8988T (cell line): ENCODE measurements at places on chromosomes 2 and 18.

DNA sequence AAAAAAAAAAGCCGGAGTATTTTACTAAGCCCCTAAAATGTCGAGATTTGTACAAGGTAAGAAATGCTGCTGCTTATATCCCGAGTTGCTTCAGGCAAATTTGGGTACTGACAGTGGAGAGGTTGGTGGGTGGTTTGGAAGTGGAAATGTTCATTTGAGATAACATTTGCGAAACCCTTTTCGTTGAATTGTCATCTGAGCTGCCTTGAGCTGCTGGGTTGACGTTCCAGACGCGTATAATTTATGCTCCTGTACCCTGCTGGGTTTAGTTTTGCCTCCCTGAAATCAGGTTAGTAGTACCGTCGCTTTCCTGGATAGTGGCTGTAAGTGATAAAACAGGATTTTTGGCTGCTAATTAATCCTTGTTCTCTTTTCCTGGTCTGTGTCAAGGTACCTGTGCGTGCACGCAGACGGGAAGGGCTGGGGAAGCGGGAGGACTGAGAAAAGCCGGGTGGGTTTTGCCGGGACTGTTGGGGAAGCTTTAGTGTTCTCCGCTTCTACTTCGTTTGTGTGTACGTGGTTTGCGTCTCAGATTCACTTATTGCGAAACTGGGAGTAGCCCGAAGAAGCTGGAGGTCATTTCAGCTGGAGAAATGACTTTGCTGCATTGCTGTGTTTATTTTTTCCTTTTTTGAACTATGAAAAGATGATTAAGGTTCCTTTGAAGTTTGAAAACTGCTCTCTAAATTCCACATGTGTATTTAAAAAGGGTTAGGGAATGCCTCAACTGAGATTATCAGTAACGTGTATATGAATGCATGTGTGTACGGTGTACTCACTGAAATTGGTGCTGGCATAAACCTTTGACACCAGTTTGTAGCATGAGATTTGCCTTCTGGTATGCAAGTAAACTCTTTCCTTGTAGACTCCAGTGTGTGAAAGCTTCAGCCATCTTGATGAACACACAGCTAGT is 709 bp downstream of the UGP2 start:
- no peak for DNase-seq

GRCh38 chr2:195536906-195537305 is 120.1 kb upstream of the SLC39A10 start:
- no peak for DNase-seq

- DNase-seq = no peak
Measured at GRCh38 chr18:56115071-56116015, 523.0 kb downstream of the TXNL1 start.

DNA sequence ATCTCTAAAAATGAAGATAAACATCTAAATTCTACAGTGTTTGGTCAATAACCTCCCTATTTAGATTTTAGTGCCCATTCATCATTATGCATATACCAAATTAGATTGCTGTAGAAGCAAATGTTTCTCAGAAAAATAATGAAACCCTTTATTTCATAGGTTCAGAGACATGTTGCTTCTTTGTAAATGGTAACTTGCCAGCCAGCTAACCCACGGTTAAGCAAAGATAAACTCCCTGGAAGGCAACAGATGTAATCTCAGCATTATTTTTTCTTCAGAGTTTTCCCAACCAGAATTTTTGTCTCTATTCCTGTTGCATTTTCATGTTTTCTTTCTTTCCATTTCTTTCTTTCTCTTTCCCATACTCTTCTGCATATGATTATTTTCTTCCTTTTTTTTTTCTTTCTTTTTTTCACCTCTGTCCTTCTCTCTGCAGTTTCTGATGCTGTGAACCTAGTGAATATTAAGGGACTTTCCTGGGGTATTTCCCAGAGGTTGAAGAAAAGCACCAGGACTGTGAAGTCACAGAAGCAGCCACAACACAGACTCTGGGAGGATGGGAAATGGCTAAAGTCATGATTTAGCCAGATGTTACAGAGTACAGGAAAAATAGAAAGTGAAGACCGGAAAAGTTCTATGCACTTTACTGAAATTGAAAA is 50.0 kb upstream of the DSG1 start:
- DNase-seq = no peak

DNA sequence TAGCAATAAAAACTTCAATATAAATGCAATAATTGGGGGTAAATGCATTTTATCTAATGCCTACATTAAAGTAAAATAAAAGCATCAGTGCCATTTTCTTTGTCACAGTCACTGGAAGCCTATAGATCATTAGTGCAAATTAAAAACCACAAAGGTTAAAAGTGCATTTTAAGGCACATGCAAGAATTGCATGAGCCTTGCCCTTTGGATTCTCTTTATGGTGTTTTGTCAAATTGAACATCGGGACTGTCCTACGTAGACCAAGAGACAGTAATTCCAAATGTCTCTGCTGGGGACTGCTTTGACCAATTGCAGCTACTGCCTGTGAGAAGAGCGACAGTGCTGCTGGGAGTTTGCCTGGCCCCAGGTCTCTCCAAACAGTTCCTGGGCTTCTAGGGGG is 130.3 kb upstream of the SATB2 start:
- DNase-seq = no peak

GRCh38 chr2:128154225-128154624 is 63.2 kb downstream of the UGGT1 start:
- DNase-seq = no peak
